ENCODE measurements at places on chromosomes 5 and 9.

GRCh38 chr5:165135565-165135964 lies 1630.1 kb downstream of the MAT2B start:
- no peak for DNase-seq

- DNase-seq: no peak
These were observed 35.9 kb upstream of the GAS1 start for GRCh38 chr9:86983249-86983619.

DNA sequence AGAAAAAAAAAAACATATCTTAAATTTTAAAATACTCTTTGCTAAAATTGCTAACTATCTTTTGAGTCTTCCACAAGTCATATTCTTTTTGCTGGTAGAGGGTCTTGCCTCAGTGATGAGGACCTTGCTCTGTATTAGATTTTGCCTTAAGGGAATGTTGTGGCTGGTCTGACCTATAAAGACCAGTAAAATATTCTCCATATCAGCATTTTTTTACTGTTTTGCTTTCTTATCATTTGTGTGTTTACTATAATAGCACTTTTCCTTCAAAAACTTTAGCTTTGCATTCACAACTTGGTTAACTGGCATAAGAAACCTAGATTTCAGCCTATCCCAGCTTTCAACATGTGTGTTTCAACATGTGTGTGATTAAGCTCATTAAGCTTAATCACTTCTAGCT lies 224.7 kb upstream of the CDH18 start:
- DNase-seq: no peak

- no peak for DNase-seq
These were observed 105.5 kb upstream of the CPLX2 start for GRCh38 chr5:175765858-175766257.

DNA sequence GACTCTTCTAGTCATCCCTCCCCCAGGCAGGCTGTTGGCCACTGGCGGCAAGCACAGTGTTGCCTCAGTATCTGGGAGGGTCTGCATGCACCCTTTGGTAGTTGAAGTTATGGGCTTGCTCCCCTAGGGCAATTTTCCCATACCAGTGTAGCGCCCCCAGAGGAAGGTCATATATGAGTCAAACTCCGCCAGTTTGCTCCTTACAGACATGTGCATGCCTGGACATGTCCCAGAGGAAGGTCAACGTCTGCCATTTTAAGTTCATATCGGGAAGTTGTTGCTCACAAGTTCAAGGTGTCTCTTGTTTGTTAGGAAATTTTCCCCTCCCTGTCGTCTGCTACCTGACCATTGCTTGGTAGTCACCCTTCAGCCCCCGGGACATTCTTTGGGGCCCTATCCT lies 51.3 kb upstream of the MROH2B start:
- DNase-seq: no peak

- no peak for DNase-seq
These were observed 183.2 kb upstream of the PDE4D start for GRCh38 chr5:60076746-60077145.

GRCh38 chr9:11697126-11697525 lies 996.1 kb upstream of the TYRP1 start:
- no peak for DNase-seq

DNA sequence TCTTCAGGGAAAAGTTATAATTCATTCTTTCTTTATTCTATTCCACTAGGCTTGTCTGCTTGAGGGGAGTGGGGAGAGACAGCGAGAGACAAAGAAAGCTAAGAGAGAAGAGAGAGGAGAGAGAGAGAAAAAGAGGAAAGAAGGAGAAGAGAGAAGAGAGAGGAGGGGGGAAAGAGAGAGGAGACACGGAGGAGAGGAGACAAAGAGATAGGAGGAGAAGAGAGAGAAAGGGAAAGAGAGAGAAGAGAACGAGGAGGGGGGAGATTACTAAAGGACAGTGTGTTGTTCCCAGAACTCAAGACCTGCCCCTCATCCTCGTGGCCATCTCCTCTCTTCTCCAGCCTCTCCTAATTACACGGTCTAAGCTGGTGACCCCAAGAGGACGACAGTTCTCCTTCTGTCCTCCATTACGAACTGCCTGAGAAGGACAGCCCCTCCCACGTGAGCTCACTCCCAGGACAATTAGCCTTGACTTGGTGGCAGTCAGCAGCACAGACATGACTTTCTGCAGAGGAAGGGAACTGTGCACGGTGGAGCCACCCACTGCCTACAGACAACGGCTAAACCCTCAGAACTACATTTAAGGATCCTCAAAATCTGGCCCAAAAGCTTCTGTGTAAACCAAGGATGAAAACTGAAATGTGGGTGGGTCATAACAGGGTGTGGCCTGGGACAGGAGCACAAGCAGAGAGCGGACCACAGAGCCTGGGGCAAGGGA lies 99.1 kb downstream of the COL23A1 start:
- no peak for DNase-seq

- no peak for DNase-seq
These were observed 160.4 kb downstream of the NSG2 start for GRCh38 chr5:174205939-174206338.

GRCh38 chr9:125821078-125821477 lies 73.9 kb downstream of the PBX3 start:
- no peak for DNase-seq

Data from activated CD4-positive, CD25-positive, alpha-beta regulatory T cell treated with anti-CD3 and anti-CD28 coated beads, Interleukin-2, amount 50 U/mL, for 72 hours (primary cell).